ENCODE measurements at places on chromosomes 2 and 18. TPM values are rescaled to one million over a fixed set of nuclear protein-coding genes. Genes with fewer than 3 reads are reported as not detected.

Gene SEPTIN2
- total RNA-seq: 328 TPM

Gene ALPG
- total RNA-seq: not detected

Gene NBEAL1
- total RNA-seq: 66.0 TPM

Gene IL36B
- not detected for total RNA-seq

Data from uterine smooth muscle cell (primary cell).